ELF-1 (cell line): ENCODE measurements at places on chromosomes 3 and 15.

DNA sequence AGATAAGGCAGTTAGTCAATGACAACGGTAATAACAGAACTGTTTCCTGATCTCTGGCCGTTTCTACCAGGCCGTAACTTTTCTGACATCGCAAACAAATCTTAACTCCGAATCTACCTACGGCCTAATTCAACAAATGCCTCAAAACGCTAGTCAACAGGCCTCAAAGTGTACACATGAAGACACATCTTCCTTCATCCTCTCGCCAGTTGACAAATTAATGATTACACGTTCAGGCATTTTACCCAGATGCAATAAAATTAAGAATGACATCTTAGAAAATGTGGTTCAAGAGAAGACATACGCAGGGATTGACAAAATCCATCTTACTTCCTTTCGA lies 1.5 kb downstream of the SFMBT1 start:
- no peak for DNase-seq

DNA sequence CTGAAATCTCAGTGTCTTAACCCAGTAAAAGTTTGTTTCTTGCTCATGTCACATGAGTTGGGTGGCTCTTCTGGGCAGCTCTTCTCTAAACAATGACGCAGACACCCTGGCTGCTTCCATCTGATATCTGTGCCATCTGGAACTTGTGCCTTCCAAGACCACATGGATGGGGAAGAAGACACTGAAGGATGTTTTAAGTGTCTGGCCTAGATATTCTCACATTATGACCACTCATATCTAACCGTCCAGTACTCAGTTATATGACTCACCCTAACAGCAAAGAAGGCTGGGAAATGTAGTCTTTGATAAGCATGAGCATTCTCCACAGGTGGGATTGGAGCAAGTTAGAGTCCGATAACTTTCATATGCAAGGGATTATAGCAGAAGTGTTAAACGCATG lies 66.4 kb downstream of the RYR3 start:
- no peak for DNase-seq

- DNase-seq, result no peak
Measured at GRCh38 chr3:127479449-127479848, 111.1 kb downstream of the TPRA1 start.

GRCh38 chr15:65937476-65937875 lies 68.2 kb downstream of the RAB11A start:
- no peak for DNase-seq

GRCh38 chr3:141465221-141465620 lies 21.6 kb upstream of the RASA2 start:
- DNase-seq, result no peak
